ENCODE measurements at places on chromosomes 7 and 10.

DNA sequence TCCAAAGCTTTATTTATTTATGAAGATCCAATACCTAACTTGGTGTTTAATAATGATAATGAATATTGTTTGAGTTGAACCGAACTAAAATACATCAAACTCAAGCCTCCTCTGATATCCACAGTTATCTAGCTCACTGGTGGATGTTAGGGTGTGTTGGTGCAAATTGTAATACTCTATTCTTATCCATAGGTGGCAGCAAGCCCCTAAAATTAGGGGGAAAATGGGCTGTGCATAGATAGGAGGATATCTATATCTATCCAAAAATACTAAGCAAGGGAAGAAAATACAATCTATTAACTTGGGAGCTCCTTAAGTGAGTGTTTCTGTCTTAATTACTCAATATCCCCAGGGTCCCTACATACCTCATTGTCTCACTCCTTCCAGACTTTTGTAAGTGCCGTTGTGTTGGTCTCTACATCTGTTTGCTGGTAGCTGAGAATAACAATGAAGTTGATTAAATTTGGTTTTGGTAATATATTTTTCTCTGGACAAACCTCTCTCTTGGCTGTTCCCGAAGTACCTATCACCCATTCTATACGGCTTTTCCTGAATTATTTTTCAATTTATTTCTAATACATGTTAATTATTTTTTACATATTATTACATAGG lies 55.0 kb upstream of the VWDE start:
- no peak for DNase-seq

DNA sequence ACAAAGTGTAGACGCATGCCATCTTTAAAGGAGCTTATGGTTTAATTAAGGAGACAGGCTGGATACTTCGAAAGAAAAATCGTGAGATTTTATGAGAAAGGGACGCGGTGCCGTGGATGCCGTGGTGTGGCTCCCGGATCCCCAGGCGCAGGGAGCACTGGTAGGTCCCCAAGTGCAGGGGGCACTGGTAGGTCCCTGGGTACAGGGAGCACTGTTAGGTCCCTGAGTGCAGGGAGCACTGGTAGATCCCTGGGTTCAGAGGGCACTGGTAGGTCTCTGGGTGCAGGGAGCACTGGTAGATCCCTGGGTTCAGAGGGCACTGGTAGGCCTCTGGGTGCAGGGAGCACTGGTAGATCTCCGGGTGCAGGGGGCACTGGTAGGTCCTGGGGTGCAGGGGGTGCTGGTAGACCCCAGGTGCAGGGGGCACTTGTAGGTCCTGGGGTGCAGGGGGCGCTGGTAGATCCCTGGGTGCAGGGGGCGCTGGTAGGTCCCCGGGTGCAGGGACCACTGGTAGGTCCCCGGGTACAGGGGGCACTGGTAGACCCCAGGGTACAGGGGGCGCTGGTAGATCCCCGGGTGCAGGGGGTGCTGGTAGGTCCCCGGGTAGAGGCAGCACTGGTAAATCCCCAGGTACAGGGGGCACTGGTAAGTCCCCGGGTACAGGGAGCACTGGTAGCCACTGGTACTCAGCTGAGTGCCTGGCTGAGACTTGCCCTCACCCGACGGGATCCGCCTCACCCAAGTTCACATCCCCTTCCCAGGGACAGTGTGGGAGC lies 14.1 kb downstream of the PRKAG2 start:
- no peak for DNase-seq

GRCh38 chr10:110203500-110204455 lies 3.6 kb upstream of the MXI1 start:
- no peak for DNase-seq

- no peak for DNase-seq
Measured at GRCh38 chr10:113221756-113222168, 271.7 kb downstream of the TCF7L2 start.

GRCh38 chr10:43437141-43437870 lies 395 bp downstream of the ZNF487 start:
- DNase-seq: no peak

DNA sequence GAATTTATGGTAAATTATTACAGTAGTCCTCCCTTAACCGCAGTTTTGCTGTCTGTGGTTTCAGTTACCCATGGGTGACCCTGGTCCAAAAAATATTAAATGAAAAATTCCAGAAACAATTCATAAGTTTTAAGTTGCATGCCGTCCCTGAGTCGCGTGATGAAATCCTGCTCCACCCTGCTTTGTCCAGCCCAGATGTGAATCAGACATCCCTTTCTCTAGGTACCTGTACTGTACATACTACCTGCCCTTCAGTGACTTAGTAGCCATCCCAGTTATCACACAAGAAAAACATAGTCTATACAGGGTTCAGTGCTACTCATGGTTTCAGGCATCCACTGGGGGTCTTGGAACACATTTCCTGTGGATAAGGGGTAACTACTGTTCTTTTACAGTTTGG lies 20.5 kb upstream of the RHEB start:
- DNase-seq: no peak

- no peak for DNase-seq
Measured at GRCh38 chr10:121070275-121071070, 219.3 kb downstream of the WDR11 start.

Data from GM19239 (cell line).